Amygdala (tissue), 56 donors: ENCODE measurements at places on chromosomes 11 and 22.

DNA sequence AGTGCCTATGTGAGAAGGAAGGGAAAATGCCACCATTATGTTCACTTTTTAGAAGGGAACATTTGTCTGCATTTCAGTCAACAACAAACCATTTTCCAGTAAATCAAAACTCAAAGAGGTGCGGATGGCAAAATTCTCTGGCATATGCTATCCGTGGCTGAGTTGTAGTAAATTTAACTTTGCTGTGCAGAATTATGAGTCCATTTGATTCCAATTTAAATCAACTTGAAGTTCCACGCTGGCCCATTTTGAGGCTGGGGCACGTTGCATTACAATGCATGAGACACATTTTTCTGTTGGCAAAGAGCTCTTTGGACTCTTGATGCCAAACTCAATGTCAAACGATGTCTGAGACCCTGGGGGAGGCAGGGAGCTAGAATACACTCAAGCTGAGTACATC lies 211.8 kb downstream of the LRRC4C start:
- no peak for DNase-seq

GRCh38 chr11:118290923-118291322 lies 13.6 kb upstream of the CD3E start:
- no peak for DNase-seq

GRCh38 chr11:1121813-1122663 lies 35.7 kb upstream of the MUC5AC start:
- DNase-seq: no peak

DNA sequence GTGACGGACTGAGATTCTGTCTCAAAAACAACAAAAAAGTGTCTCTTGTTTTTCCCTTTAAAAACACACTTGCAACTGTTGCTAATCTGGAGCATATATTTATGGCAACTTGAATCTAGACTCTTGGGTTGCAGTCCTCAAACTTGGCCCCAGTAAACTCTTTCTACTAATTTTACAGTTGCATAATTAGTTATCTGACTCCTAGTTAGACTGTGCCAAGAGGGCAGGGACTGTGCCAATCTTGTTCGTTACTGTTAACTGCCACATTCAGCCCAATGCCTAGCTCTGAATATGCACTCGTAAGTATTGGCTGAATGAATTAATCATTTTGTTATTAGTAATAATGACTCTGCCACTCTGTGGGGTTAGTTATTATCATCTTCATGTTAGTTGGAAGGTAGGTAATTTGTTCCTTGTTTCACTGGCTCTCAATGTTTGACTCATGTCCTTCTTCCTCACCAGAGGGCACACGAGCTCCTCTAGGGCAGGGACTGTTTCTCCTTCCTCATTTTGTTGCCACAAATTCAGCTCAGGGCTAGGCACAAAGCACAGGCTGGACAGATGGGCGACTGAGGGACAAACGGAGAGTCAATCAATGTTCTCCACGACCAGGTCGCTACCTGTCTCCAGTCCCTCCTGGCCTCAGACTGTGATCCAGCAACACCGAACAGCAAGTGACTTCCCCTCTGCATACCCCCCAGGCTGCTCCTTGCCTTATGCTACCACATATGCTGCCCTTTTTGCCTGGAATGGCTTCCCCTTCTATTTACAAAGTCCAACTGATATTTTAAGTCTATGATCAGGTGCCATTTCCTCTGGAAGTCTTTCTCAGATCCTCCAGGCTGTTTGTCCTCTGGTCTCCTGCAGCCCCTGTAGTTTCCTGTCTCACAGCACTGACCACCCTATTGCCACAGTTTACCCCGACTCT lies 9.0 kb downstream of the CLPB start:
- no peak for DNase-seq

GRCh38 chr11:46611526-46612304 lies 5.3 kb downstream of the HARBI1 start:
- no peak for DNase-seq

GRCh38 chr11:30741039-30741550 lies 154.9 kb upstream of the MPPED2 start:
- no peak for DNase-seq

DNA sequence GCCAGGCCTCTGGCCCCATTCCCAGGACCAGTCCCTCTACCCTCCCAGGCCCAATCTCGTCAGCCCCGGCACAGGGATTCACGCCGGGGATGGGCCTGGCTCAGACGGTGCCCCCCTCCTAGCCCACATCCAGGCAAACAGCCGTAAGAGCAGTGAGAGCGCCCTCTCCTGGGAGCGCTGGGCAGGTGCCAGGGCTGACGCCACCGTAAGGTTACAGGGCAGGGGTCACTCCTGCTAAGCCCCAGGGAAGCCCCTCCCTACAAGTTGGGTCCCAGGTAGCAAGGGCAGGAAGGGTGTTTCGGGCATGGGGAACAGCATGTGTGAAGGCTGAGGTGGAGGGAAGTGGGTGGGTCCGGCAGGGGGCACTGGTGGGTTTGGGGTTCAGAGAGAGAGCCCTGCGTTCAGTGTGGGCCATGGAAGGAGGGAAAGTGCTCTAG lies 19.2 kb upstream of the PPARA start:
- DNase-seq: no peak

- no peak for DNase-seq
These were observed 98.3 kb upstream of the CHRM4 start for GRCh38 chr11:46489656-46490560.

- peak; percentile 30 for DNase-seq
These were observed 117.2 kb upstream of the IGLL5 start for GRCh38 chr22:22770280-22770871.

DNA sequence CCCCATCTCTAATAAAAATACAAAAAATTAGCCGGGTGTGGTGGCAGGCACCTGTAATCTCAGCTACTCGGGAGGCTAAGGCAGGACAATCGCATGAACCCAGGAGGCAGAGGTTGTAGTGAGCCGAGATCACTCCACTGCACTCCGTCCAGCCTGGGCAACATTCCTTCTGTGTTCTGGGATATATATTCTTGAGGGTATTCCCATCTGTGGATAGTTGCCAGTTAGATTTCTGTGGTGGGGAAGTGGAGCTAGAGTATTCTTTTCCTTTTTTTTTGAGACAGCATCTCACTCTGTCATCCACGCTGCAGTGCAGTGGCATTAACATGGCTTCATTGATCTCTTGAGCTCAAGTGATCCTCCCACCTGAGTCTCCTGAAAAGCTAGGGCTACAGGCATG lies 9.1 kb upstream of the ZNF74 start:
- no peak for DNase-seq

DNA sequence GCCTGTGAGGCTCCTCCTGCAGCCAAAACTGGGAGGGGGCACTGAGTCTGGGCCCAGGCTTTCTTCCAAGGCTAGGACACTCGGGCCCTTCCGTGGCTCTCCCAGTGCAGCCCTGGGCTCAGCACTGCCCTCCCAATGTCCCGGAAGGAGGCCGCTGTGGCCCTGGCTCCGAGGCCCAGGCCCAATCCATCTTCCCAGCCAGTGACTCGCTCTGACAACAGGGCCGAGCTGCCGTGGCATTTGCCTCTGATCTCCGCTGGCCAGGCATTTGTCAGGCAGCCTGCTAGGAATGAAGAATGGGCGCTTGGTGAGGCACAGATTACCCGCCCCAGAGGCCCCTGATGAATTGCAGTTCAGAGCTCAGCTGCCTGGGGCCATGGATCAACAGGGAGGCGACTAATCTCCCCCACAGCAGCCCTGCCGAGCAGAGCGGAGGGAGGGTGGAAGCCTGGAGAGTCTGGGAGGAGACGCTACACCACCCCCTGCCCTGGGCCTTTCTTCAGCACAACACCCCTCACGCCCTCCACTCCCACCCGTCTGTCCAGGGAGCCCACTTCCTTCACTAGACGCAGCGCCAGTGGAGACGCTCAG lies 8.3 kb downstream of the FXYD2 start:
- no peak for DNase-seq
